CD4-positive, alpha-beta T cell treated with Interleukin-2 at 100 ng/mL for 4 hours (primary cell): ENCODE measurements at places on chromosomes 12 and 14.

- DNase-seq, result no peak
Measured at GRCh38 chr12:43112101-43112920, 439.7 kb downstream of the ADAMTS20 start.

GRCh38 chr12:110677982-110678381 lies 10.9 kb downstream of the HVCN1 start:
- no peak for DNase-seq

DNA sequence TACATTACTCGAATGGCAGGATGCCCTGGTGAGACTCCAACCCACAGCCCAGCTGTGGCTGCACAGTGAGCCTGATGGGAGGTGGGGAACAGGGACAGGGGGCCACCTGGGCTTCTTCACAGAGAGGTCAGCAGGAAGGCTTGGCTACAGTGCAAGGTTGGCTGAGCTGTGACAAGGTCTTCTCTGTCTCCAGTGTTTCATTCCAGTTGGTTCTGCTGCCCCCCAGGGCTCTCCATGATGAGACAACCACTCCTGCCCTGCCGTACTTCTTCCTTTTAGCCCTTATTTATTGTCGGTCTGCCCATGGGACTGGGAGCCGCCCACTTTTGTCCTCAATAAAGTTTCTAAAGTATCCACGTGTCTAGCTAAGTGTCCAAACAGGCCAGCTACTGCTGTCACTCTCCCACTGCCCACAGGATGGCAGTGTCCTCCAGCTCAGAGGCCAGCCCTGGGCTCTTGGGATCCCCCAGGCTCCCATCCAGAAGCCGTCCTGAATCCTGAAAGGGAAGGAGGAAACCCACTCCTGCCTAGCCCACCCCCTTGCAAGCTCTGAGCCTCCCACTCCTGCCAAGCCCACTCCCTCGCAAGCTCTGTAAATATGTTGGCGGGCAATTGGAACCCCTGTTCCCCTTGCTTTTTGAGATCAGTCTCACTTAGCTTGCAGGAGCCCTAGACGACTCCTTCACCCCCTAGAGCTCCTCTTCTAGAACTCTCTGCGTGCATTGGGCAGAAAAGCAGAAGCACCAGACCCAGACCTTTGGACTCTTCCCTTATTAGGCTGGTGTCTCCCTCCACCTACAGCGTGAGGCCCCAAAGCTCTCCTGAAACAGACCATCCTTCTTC lies 5.4 kb downstream of the C1QL4 start:
- DNase-seq, result no peak

GRCh38 chr14:98799891-98800290 lies 472.1 kb downstream of the BCL11B start:
- DNase-seq, result no peak

DNA sequence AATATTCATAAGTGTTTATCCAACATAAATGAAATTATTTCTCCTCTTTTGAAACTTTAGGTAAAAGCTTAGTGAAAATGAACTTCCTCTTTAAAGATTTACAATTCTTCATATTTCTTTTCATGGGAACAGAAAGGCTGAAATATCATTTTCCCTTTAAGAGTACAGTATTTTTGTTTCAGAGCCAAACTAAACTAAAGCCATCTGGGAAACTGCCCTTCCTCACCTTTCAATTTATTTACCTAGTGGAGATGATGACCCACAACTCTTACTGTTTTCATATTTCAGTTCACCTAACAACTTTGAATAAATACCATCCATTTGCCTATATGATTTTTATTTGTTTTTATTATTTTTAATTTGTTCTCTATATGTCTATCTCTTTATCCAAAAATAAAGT lies 105.4 kb downstream of the ALX1 start:
- DNase-seq, result no peak
